ENCODE measurements at places on chromosomes 2 and 18.
A peak's percentile ranks its signal among the peaks of the same experiment; 100 is the strongest.

GRCh38 chr2:27615316-27615715, 13.5 kb downstream of the CCDC121 start:
- no peak for DNase-seq

DNA sequence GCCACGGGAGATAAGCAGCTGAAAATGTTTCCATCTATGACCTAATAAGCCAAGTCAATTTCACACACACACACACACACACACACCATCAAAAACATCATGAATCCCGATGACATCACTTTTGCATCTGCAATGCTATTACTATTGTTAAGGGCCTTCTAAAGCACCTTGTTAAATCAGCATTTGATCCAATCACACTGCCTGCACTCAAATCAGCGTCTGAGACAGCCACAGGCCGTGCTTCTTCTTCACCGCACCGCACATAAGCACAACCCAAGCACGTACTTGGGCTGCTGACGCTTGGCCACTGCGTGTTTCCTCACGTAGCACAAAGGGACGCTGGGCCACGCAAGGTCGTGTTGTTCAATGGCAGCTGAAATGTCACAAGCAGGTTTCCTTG, 15.8 kb upstream of the MTCL1 start:
- DNase-seq = no peak

DNA sequence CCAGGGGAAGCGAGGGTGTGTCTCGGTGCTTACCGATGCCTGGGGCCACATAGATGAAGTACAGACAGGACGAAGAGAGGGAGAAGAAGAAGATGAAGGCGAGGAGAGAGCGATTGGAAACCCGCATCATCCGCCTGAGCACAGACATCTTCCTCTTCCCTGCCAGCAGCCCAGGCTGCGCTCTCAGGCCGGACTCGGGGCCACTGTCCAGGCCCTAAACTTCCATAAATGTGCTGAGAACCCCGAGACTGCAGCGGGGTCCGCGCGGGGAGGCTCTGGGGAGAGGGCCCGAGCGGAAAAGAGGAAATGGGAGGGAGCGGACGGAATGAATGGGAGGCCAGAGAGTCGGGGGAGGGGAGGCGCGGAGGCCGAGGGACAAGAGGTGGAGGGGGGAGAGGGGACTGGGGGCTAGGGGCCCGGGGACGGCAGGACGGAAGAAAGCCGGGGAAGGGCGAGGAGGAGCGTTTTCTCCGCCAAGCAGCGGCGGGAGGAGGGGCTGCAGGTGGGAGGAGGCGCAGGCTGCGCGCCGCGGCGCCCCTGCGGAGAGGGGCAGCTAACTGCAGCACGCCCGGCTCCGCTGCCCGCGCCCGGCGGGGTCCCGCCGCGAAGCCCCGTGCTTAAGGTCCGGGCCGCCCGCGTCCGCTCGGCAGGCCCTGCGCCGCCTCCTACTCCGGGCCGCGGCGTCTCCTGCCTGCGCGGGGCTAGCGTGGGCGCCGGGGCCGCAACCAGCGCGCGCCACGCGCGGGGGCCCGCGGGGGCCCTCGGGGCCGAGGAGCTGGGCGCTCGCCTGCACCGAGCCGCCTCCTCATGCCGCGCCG, at the start of gene B4GALT6:
TSS of gene B4GALT6 (minus strand) at position 303 of the 818 bp plus-strand sequence. CDS start at position 148, 155 bp downstream.
- peak; percentile 49 for DNase-seq

GRCh38 chr18:54916507-54916906, 42.8 kb downstream of the CCDC68 start:
- no peak for DNase-seq

- no peak for DNase-seq
Observed at GRCh38 chr2:40564184-40564583, 112.3 kb upstream of the SLC8A1 start.

- no peak for DNase-seq
Observed at GRCh38 chr2:218754201-218754600, 27.7 kb upstream of the CYP27A1 start.

GRCh38 chr2:216690853-216691741, 4.3 kb downstream of the IGFBP5 start:
- peak; percentile 22 for DNase-seq

DNA sequence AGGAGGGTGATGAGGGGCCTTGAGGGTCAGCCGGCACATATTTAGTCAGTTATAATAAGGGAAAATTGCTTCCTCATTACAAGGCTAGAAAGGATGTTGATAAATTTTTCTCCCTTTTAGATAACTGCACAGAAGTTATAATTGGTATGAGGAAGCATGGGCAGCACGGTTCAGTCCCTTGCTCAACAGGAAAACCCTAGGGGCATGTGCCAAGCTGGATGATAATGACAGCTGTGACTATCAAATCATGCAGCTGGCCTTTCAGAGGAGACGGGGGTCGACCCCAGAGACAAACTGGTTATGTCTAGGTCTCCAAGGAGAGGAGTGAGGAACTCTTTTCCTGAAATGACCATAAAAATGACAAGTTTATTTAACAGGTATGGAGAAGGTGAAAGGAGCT, 448.1 kb upstream of the VRK2 start:
- no peak for DNase-seq

GRCh38 chr2:33209976-33210375, 263.2 kb downstream of the LTBP1 start:
- no peak for DNase-seq

- DNase-seq = no peak
Observed at GRCh38 chr2:239815671-239816070, 209.5 kb downstream of the NDUFA10 start.

DNA sequence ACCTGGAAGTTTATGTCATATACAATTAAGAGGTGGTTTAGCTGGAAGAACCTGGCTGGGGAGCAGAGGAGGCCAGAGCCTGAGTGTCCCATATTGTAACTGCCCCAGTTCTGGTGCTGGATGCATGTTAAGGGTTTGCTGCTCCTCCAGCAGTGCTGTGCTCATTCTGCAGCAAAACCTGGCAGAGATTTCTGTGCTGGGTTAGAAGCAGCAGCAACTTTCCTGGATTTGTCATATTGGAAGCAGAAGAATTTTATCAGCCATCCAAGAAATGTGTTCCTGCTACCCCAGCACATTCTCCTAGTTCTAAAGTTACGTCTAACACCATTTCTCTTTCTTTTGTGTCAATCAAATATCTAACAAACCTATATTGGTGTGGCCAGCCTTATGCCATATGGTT, 284.1 kb downstream of the TDRD15 start:
- no peak for DNase-seq

GRCh38 chr2:238939521-238940403, 91.9 kb downstream of the TWIST2 start:
- DNase-seq = no peak

DNA sequence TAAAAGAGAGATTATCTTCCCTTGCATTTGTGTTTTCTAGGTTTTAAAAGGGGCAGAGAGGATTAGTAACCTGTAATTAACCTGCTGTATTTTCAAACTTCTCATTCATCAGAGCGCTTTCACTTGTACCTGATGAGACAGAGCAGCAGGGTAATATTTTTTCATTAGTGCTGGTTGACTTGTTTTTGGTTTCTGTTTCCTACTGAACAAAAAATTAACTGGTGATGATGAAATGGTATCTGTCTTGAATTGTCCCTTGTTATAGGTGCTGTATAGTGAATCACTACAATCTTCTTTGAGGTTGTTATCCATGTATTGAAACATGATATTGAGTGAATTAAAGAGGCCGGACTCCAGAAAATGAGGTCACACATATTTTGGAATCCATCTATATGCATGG, 37.9 kb downstream of the CDH20 start:
- no peak for DNase-seq

DNA sequence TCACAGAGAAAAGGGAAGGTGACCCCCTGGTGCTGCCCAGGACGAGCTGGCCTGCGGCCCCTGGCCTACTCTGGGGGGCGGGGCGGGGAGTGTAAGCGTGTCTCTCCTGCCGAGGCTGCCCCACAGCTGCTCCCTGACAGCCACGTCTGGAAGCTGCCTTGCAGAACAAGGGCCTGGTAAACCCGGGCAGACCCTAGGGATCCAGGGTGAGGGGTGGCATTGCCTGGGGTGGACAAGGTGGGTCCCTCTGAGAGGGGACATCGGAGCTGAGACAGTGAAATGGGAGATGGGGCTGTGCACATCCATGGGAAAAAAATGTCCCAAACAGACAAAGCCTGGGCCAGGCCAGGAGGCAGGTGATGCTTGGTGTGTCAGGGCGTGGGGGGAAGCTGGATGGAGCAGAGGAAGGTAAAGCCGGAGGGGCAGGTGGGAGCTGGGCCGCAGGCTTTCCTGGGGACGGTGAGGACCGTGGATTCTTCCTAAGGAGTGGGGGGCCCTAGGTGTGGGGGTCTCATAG, 66.0 kb upstream of the HDAC4 start:
- no peak for DNase-seq

- DNase-seq = no peak
Observed at GRCh38 chr2:214987261-214987660, 151.2 kb downstream of the ABCA12 start.

DNA sequence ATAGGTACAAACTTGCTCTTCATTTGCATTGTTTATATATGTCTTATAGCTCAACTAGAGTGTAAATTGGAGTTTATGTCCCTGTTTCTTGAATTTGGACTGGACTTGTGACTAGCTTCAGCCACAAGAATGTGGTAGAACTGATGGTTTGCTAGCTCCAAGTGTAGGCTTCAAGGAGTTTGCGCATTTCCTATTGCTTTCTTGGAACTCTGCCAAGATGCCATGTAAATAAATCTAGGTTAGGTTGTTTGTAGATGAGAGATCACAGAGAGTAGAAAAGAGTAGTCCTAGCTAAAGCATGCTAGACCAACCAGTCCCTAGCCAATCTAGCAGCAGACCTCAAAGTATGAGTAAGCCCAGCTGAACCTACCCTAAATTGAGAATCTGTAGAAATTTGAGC, 183.0 kb upstream of the CYP26B1 start:
- no peak for DNase-seq

DNA sequence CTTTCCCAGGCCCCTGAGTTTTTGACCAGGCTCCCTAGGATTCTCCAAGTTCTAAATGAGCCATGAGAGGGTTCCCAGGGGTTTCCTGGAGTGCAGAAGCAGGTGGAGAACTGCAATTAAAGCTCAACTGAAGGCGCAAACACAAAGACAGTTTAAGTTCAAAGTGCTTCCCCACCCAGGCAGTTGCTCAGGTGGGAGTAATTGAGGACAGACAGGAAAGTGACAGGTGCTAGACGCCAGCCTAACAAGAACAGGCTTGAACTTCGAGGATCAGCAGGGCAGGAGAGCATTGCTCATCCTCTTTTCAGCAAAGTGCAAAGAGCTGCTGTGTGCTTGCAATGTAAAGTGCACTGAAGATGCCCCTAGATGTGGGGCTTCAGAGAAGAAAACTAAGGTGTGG, 77.2 kb upstream of the ST8SIA3 start:
- no peak for DNase-seq

GRCh38 chr2:135258193-135258592, 206.1 kb downstream of the RAB3GAP1 start:
- no peak for DNase-seq

DNA sequence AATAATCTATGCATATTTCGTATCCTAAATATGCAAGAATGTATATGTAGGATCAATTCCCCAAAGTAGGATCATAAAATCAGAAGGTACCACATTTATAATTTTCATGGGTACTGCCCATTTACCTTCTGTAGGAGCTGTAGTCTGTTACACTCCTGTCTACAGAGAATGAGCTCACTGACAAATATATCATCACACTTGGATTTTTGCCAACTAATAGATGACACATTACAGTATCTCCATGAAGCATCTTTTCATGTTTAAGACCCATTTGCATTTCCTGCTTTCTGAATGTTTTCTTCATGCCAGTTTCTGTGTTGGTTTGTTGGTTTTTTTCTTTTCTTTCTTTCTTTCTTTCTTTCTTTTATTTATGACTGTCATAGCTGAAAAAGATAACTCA, 70.9 kb upstream of the EML6 start:
- DNase-seq = no peak

- no peak for DNase-seq
Observed at GRCh38 chr18:27164905-27165304, 20.2 kb downstream of the CHST9 start.

DNA sequence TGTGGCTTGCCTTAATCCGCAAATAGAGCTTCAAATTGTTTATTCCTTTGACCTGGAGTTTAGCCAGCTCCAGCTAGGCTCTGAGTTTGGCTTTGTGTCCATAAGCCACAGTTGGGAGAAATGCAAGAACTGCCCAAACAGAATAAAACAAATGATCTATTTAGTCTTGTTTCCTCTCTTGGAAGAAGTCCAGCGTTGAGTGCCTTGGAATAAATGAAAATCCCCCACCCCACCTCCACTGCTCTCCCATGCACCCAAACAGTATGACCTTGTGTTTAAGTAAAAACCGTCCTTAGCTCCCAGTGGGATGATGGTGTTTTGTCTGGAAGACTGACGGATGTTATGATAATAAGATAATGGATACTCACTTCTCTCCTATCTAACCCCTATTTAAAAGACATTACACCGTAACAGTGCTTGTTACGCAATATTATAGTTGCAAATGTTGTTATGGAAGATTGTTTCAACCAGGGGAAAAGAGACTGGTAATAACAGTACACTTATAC, 3.2 kb upstream of the SERPINE2 start:
- no peak for DNase-seq

DNA sequence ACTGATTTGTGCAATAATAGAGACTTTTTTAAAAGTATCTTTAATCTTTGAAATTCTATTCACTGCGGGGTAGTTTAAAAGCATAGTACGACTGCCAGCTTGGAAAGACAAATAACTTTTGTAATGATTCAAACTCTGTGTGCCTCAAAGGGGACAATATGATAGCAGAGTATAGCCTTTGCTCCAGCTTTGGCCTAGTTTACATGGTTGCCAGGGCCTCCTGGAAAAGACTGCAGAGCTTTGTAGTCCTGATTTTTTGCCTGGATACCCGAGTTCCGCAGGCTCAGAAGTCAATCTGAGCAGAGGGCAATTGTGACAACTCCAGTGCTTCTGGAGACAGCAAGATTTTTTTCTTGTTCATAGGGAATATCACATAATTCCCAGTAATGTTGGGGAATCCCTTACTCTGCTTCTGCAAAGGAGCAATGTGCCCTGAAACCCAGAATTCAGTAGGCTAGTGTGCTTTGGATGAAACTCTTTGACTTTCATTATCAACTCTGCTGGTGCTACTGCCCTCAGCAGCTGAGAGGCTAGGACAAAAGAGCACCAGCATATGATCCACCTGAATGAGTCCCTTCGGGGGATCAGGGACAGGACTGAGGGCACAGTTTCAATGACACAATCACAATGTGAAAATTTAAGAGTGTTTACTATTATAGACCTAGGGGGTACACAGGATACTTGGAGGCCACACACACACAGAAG, 768.1 kb downstream of the TMEM182 start:
- no peak for DNase-seq

DNA sequence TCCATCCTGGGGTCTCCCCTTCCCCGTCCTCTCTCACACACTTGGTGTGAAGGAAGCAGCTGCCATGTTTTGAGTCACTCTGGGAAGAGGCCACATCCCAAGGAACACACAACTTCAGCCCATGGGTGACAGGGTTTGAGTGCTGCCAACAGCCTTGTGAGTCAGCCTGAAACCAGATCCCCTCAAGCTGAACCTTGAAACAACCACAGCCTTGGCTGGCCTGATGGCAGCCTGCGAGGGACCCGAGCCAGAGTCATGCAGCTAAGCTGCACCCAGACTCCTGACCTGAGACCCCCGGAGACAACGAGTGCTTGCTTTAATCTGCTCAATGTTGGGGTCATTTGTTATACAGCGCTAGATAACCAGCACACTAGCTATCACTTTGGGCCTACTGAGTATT, 19.3 kb upstream of the MC2R start:
- DNase-seq = no peak

GRCh38 chr2:225091336-225091735, 49.1 kb upstream of the DOCK10 start:
- DNase-seq = no peak

- no peak for DNase-seq
Observed at GRCh38 chr2:227597998-227598397, 695 bp upstream of the SCYGR2 start.

- no peak for DNase-seq
Observed at GRCh38 chr2:159683817-159684216, 28.5 kb upstream of the MARCHF7 start.
